ENCODE measurements at places on chromosomes 5 and 9.

DNA sequence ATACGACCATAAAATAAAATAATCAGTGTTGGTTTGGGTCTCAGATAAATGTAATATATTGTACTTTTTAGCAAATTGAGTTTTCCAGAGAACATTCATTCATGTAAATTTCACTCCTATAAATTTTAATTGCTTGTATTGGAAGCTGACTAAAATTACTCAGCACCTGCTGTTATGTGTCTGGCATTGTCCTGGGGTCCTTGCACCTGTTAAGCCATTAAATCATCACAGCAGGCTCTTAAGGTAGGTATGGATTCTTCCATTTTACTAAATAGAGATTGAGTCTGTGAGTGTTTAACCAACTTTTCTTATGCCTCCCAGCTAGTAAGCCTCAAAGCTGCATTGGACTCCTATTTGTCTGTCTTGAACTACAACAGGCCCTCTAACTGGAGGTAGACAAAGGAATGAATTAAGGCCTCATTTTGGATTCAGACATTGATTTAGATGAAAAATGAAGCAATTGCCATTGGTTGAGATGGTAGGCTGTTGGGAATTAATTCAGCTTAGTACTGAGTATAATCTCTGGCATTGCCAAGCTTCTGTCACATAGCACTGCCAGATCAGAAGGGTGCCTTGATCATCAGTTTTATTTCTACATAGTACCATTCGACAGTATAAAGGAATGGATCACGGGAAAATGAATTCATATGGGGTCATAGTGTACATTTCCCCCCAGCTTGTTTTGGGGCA is 78.9 kb downstream of the PARP8 start:
- no peak for DNase-seq

DNA sequence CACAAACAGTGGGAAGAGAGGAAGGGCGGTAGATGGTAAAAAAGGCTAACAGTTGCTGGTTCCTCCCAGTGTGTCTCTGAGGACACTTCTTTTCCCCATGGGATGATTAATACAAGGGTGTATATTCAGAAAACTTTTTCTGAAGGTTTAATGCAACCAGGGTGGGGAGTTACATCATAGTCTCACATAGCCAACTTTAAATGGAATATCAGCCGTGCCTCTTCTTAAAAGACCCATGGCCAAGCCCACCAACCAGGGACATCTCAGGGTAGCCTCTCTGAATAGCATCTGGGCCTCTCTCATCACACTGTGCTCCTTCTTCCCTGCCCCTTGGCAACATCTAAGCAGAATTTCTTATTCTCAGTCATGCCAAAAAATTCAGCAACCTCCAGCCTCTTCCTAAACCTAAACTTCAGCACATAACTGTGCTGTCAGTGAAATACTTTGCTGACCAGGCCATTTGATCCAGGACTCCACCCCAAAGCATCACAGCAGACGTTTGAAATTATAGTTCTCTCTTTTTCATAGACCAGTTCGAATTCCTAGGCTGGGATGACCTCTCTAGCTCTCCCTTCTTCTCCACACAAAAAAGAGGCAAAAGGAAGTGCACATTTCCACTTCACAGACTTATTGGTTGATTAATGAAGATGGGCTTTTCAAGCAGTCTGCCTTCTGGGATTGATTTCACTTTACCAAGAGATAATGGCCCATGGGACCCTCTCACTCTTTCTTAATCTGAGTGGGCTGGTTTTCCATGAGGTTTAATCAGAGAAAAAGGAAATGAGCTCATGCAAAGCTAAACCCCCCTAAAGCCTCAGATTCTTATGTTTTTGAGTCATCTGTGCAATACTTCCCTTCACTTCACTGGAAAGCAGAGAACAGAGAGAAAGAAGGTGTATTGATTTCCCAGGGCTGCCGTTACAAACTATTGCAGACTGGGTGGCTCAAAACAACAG is 85.1 kb upstream of the RAI14 start:
- DNase-seq, result no peak

DNA sequence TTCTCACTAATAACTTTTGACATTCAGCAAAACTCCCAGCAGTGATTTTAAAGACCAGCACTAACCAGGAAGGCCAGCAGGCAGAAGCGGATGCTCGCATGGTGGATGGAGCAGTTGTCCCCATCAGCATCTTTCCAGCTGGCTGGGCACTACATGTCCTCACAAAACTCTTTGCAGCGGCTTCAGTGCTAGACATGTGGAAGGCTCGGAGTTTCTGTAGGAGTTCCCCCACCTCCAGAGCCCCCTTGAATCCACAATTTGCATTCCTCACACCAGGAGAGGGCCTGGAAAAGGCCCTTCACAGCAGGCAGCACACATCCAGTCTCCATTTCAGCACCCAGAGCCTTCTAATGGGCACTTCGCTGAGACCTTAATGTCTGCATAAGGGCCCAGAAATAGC is 85.6 kb downstream of the APTX start:
- DNase-seq, result no peak

GRCh38 chr9:78213712-78214111 is 22.2 kb upstream of the CEP78 start:
- no peak for DNase-seq

- no peak for DNase-seq
Observed at GRCh38 chr9:134922932-134923240, 5.2 kb upstream of the FCN1 start.

DNA sequence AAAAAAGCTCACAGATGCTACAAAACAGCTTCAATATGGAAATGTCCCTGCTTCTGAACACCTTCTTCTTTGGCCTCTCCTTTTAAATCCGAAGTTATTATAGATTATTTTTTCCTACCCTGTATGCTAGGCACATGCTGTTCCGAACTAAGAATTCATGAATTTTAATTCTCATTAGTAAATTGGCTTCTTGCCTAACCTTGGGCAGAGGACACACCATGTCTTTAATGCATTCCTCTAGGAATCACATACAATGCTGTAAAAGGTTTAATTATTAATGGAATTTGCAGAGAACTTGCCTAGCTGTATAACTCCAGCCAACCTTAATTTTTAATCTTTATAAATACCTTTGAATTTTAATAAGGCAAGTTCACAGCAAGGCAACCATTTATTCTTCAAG is 234.4 kb downstream of the NTRK2 start:
- DNase-seq, result no peak

DNA sequence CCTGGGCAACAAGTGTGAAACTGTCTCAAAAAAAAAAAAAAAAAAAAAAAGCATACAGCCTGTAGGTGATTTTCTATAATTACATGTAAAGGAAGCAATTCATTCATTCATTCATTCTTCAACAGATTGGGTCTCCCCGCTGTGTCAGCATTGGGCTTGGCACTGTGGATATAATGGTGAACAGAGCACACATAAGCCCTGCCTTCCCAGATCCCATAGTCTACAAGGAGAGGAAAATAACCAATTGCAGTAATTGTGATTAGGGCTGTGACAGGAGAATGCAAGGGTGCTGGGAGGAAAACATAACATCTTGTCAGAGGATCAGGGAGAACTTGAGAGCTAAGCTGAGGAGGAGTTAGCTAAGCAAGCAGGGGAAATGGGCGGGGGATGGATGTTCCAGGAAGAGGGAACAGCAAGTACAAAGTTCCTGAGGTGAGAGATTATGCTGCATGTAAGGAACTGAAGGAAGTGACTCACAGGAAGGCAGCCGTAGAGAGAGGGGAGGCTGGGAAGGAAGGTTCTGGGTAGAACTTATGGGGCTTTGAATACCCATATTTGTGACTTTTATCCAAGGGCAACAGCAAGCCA is 24.0 kb upstream of the KLF9 start:
- DNase-seq, result no peak

- no peak for DNase-seq
Observed at GRCh38 chr5:42392917-42393316, 30.3 kb upstream of the GHR start.

- no peak for DNase-seq
Observed at GRCh38 chr5:32542216-32543059, 42.9 kb upstream of the SUB1 start.

DNA sequence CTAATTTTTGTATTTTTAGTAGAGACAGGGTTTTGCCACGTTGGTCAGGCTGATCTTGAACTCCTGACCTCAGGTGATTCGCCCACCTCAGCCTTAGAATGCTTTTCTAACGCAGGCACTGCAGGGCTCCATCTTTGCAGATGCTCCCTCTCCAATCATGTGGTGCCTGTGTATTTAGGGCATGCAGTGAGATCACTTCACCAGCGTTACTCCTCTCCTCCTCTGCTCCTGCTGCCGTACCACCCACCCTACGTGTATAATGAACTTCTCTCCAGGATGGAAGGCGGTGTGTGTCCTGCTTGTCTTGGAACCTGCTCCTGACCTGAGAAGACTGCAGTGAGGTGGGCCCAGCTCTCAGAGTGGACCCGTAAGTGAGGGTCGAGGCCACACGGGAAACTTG is 13.6 kb upstream of the CFAP157 start:
- no peak for DNase-seq

- DNase-seq, result no peak
Observed at GRCh38 chr5:95871146-95871806, 48.8 kb upstream of the GLRX start.

DNA sequence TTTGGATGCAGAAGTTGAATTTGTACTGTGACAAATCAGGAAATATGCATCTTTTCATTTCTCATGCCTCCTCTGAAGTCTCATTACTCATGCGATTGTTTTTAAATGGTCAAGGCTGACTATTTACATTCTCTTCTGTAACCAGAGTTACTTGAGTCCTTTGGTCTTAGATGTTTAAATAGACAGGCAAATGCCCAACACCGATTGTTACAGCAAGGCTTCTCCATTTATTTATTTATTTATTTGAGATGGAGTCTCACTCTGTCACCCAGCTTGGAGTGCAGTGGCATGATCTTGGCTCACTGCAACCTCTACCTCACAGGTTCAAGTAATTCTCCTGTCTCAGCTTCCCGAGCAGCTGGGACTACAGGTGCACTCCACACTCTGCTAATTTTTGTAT is 72.7 kb upstream of the SLC28A3 start:
- DNase-seq, result no peak

DNA sequence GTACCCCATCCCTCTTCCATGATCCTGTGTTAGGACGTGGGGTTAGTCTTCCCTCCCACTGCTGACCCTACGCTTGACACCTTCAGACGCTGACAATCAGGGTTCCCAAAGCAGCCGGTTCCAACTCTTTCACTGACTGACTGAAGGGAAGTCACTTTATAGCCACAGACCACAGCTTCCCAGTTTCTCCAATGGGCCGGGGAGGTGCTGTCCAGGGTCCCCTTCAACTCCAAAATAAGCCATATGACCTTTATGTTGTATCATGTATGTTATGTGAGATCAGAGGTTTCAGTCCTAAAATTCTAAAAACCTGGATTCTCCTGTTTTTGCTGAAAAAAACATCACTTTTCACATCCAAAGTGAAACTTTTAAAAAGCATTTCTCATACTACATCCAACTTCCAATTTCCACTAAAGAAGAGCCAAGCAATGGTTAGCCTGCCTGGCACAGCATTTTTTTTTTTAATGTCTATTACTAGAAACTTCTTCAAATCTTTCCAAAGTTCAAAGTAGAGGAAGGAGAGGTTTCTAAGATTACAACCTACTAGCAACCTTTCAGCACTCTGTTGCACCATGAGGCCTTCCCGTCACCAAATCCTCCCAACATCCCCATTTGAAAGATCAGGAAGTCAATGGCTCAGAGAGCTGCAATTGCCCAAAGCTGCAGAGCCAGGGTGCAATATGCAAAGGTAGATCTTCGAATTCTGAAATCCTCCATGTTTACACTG is 5.2 kb downstream of the EPB41L4B start:
- DNase-seq, result no peak

DNA sequence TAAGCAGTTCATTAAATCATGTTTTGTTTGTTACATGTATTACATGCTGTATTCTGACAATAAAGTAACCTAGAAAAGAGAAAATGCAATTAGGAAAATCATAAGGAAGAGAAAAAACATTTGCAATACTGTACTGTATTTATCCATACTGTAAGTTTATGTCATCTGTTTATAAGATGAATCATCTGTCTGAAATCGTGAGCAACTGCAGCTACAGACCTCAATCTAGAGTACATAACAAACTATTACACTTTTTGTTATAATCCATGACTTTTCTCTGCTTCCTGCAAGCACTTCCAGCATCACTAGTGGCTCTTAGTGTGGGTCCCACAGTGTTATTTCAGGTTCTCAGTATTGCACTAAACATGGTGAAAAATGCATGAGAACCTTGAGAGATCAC is 144.4 kb upstream of the NR4A3 start:
- DNase-seq, result no peak

DNA sequence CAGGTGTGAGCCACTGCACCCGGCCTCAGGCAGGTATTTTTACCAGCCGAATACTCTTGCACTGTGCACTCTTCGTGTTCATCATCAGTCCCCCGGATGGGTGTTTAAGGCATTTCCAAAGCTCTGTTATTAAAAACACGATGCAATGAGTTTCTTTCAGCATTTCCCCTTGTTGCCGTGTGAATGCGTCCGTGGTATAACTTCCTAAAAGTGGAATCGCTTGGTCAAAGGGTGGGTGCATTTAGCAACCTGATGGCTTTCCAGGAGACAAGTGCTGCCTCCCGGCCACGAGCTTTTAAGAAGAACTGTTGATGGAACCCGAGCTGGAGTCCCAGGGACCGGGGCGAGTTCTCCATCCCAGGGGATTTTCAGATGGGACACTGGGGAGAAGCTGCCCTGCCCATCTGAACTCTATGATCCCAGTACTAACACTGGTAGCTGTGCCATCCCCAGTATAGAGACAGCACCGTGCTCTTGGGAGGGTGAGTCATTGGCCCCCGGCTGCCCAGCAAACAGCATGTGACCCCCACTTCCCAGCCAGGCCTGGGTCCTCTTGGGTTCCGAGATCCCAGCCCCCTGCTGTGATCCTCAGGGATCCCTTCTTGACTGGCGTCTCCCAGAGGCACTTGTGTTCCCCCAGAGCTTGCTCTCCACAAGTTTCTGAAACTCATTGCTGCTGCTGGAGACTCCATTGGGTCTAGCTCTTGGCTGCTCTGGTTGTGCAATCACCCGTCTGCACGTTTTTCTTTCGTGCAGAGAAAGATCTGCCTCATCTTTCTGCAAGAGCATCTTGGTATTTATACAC is 169.5 kb upstream of the IER5L start:
- no peak for DNase-seq

DNA sequence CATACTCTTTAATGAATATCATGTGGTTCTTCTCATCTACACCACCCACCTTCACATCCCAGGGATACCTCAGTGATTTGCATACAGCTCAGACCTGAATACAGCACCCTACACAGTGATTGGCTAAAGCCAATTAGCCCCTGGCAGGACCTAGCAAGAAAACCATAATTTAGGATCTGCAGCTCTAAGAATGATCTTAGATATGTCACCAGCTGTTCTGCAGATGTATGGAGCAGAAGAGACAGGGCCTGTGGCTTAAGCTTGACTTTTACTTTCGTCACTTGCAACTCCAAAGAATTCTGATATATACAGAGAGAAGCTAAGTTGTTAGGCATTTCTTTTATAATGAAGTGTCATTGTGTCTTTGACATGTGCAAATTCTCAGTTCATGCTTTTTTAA is 483.2 kb upstream of the C9orf72 start:
- DNase-seq, result no peak

All from stimulated activated naive CD4-positive, alpha-beta T cell treated with Interleukin-2 at 50 U/mL for 16 hours (primary cell).